ENCODE measurements at places on chromosomes 13 and 19. TPM values are rescaled to one million over a fixed set of nuclear protein-coding genes. Genes with fewer than 3 reads are reported as not detected.

ADPRHL1 gene
- 160 TPM for polyA plus RNA-seq

TNFSF11 gene
- polyA plus RNA-seq, result 0.10 TPM

YJEFN3 gene
- 12.9 TPM for polyA plus RNA-seq

KLF2 gene
- polyA plus RNA-seq, result 64.9 TPM

KLK1 gene
- 1.0 TPM for polyA plus RNA-seq

WTIP gene
- polyA plus RNA-seq, result 18.1 TPM

GRCh38 chr19:49863935-49864320 lies 3.4 kb downstream of the PNKP start:
- no peak for DNase-seq

GRCh38 chr13:33519561-33520467 lies 234.3 kb upstream of the STARD13 start:
- no peak for DNase-seq

DNA sequence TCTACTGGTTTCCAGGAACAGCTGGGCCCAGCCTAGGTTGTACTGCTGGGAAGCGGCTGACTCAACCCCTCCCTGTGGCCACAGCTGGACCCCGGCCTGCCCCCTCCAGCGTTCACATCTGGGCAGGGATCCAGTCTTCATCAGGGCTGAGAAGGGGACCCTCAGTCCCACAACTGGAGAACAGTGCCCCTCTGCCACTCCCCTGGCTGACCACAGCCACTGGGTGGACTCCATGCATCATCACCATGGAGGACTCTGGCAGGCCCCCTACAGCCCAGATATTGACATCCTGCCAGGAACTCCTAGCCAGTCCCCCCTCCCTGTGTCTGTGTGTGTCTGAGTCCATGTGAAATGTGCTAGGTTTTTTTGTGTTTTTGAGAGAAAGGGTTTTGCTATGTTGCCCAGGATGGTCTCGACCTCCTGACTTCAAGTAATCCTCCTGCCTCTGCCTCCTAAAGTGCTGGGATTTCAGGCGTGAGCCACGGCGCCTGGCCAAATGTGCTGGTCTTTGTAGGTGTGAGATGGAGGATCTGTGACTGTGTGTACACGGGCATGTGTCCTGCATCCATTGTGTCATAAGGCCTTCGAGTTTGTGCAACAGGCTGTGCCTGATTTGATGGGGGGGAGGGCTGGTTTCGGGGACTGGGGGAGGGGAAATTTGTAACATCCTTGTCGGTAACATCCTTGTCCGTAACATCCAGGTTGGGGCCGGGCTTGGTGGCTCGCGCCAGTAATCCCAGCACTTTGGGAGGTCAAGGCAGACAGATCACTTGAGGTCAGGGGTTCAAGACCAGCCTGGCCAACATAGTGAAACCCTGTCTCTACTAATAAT lies 4.0 kb upstream of the HOOK2 start:
- DNase-seq, result peak; percentile 83

GRCh38 chr13:25117312-25117711 lies 21.4 kb downstream of the PABPC3 start:
- no peak for DNase-seq

DNA sequence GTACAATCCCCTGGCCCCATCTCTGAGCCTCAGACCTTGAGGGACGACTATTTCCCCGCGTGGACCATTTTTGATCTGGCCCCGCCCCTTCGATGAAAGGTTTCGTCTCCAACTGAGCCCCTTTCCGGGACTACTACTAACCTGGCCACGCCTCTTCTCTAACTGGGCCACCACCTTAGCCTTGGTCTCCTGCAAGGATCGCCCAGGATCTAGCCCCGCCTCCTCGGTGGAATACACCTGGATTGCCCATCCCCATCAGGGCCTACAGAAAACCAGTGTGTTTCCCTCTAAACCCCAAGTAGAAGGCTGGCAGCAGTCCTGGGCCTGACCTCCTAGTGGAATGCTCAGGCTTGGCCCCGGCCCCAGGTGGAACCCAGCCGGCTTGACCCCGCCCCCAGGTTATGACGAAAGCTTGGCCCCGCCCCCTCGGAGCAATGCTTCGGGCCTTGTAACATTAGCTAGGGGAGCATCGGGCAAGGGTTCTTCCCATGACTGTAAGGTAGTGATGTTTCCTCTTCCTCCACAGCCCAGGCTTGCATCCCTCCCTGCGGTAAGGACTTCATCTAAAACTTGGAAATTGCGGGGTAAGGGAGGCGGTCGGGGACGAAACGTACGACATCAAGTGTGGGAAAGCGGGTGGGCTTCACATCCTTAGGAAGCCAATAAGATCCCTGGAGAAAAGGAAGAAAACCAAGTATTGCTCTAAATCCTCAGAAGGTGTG lies 9.1 kb downstream of the SPACA6 start:
- DNase-seq, result peak; percentile 51

DNA sequence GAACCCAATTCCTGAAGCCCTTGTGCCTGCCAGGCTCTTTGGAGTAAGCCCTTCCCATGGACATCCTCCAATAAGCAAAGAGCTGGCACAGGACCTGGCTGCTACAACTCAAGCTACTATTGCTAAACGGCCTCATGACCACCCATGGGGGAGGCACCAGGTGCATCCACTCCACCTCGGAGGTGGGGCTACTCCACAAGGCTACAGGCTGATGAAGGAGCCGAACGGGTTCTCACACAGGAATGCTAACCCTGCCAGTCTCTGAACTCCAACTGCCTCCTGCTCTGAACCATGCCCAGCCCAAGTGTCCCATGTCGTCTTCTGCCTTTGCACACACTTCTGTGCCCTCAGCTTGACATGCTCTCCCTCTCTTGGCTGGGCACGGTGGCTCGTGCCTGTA lies 10.0 kb downstream of the SYMPK start:
- DNase-seq, result no peak

DNA sequence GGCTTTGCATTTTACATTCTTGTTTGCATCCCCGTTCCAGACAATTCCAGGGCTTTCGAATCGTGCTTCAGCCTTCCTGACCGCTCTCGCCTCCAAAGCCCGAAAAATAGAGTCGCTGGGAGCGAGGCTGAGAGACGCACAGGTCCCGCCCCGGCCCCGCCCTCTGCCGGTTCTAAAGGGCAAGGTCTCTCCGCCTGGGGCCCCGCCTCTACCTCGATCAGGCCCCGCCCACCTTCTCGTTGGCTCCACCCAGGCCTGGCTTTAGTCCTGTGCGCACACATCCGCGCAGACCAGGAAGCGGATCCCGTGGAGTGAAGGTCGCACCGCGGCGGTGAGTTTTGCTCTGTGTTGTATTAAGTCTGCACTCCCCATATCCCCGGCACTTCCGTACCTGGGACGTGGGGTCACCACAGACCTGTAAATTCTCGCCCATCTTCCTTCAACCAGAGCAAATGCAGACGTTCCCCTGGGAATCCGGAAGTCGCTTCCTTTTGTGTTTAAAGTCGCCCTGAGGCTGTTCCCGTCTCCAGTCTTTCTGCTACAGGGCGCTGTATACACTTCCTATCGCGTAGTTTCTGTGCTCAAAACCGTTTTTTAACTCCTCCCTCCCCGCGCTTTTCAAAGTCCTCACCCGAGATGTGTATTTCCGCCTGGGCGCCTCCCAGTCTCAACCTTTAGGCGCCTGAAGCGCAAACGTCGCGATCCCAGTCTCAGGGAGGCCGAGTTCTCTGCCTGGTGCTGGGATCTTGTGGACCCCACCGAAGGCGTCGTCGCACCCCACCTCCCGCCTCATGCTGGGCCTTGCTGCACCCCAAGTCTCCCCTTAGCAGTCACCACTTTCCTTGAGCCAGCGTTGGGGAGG lies at the start of gene ZNF701:
TSS of gene ZNF701 (plus strand) at position 288 of the 862 bp plus-strand sequence. CDS start 3,861 bp downstream, outside the sequence.
- peak; percentile 95 for DNase-seq
